GM12878 (cell line): ENCODE measurements at places on chromosomes 4 and X.

DNA sequence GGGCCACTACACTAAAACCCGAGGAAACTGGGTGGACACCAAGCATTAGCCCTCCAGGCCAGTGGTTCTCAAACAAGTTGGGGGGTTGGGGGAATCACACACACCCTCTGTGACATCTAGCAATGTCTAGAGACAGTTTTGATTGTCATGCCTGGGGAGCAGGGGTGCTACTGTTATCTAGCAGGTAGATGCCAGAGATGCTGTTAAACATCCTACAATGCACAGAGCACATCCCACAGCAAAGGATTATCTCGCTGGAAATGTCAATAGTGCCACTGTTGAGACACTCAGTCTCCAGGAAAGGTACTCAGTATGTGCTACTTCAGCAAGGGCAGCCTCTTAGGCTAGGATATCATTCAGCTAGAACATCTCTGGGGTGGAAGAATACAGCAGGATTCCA, 1.3 kb downstream of the SMC1A start:
- H3K4me1 ChIP-seq: peaks cover 6% of the 10 kb centered on the region
- no peak for DNase-seq
- no peaks in the 10 kb centered on the region for H3K27me3 ChIP-seq
- peak overlapping the region; percentile 80 for H3K4me3 ChIP-seq
- peak overlapping the region; percentile 98 for H3K27ac ChIP-seq
- H3K36me3 ChIP-seq: no peaks in the 10 kb centered on the region

DNA sequence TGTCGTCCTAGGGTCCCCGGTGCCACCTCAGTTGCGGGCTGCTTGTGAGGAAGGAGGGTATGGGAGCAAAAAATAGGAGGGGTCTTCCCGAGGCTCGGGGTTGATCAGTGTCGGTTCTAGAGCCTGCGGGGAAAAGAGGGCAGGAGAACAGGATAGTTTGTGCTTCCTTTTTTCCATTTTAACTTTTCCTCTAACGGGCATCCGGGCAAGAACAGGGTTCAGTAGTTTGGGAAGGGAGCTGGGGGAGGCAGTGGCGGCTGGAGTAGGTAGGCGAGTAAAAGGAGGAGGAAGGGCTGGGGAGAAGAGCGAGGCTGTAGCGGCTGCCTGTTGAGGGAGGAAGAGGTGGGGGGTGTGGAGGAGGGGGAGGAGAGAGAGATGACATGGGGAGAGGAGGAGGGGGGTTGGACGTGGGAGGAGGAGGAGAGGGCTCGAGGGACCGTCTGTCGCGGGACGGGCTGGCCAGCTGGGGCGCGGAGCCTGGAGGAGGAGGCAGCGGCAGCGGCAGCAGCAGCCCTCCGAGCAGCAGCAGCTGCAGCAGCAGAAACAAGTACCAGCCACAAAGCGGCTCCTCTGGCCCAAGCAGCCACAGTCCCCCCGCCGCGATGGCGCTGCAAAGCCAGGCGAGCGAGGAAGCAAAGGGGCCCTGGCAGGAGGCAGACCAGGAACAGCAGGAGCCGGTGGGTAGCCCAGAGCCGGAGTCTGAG, at the start of gene SLC16A2:
Gene SLC16A2 (plus strand): TSS at position 458 of the 704 bp plus-strand sequence. CDS start 145 bp downstream, at position 603.
- H3K36me3 ChIP-seq: no peaks in the 10 kb centered on the region
- H3K4me3 ChIP-seq: no peak within 1 kb of the TSS
- DNase-seq: no peak
- H3K27ac ChIP-seq: no peak within 1 kb of the TSS
- H3K4me1 ChIP-seq: no peaks in the 10 kb centered on the region
- H3K27me3 ChIP-seq: peaks cover 2% of the 10 kb centered on the region

DNA sequence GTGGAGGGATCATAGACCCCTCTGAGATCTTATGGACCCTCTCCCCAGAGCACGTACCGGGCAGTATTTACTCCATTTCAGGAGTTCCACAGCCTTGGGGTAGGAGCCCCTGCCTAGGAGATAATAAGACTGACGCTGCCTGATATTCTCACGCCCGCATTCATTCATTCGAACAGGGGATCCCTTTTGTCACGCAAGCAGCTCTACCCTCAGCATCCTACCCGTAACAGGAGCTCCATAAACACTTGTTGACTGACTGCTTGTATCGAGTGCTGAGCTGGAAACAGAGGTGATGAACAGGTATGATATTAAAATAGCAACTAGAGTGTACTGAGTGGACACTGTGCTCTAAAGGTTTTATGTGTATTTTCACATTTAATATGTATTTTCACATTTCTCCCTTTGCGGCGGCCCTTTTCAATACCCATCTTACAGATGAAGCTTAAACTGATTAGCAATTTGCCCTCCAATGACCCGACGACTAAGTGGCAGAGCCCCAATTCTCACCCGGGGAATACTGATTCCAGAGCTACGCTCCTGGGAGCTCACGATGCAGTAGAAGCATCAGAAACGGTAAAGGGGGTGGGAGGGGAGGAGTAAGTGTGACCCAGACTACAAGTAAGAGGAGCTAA, 888 bp downstream of the RAB28 start:
- DNase-seq: no peak
- peak overlapping the region; percentile 77 for H3K4me3 ChIP-seq
- no peaks in the 10 kb centered on the region for H3K4me1 ChIP-seq
- H3K36me3 ChIP-seq: no peaks in the 10 kb centered on the region

DNA sequence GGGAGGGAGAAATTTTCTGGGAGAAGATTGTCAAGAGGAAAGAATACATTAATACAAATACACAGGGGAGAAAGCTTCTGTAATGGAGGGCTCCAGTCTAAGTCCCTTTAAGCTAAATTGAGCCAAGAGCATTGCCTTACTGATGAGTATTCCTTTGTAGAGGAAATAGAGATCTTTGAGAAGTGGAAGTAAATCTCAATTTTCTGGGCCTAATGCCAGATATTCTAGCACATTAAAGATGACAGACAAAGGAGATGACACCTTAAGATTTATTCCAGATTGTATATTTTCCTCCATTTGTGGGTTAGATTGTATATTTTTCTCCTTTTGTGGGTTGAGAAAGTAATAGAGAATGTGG, 28.5 kb upstream of the SMAD1 start:
- H3K36me3 ChIP-seq: no peaks in the 10 kb centered on the region
- H3K4me1 ChIP-seq: no peaks in the 10 kb centered on the region
- H3K27ac ChIP-seq: no peak overlapping the region
- H3K27me3 ChIP-seq: no peaks in the 10 kb centered on the region

GRCh38 chrX:31260351-31260750, 188.5 kb upstream of the FTHL17 start:
- no peaks in the 10 kb centered on the region for H3K27me3 ChIP-seq
- no peaks in the 10 kb centered on the region for H3K36me3 ChIP-seq
- H3K4me1 ChIP-seq: no peaks in the 10 kb centered on the region

DNA sequence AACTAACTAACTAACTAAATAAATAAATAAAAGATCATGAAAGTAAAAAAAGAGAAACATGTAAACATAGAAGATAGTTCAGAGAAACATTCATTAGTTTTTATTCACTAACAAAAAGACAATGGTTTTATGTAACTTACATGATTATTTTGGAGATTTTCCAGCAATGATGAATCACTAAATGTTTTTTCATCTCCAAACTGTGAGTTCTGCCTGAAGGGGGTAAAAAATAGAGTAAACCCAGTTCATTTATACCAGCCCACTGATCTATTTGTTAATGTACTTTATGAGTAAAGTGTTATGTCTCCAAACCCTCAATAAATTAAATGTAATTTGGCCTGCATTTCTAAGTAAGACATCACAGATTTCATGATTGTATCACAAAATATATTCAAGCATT, 101.1 kb downstream of the ATP8A1 start:
- H3K4me3 ChIP-seq: no peak overlapping the region
- no peaks in the 10 kb centered on the region for H3K27me3 ChIP-seq
- no peak overlapping the region for H3K27ac ChIP-seq
- H3K36me3 ChIP-seq: peaks cover 10% of the 10 kb centered on the region; the same call in 1 of the 2 replicates

- DNase-seq: no peak
- H3K27ac ChIP-seq: no peak overlapping the region
- no peaks in the 10 kb centered on the region; the same call in none of the 2 replicates for H3K27me3 ChIP-seq
- H3K4me1 ChIP-seq: peaks cover 6% of the 10 kb centered on the region; the same call in 1 of the 2 replicates
- no peak overlapping the region for H3K4me3 ChIP-seq
Observed at GRCh38 chr4:1775731-1776500, 17.2 kb upstream of the FGFR3 start.

- no peaks in the 10 kb centered on the region for H3K4me1 ChIP-seq
- H3K27ac ChIP-seq: no peak overlapping the region
- no peaks in the 10 kb centered on the region for H3K36me3 ChIP-seq
- DNase-seq: no peak
- no peaks in the 10 kb centered on the region for H3K27me3 ChIP-seq
- no peak overlapping the region for H3K4me3 ChIP-seq
Observed at GRCh38 chr4:20395160-20395773, 143.6 kb downstream of the SLIT2 start.

- no peaks in the 10 kb centered on the region for H3K4me1 ChIP-seq
- no peak for DNase-seq
- no peak overlapping the region for H3K27ac ChIP-seq
- H3K4me3 ChIP-seq: no peak overlapping the region
- no peaks in the 10 kb centered on the region for H3K36me3 ChIP-seq
Observed at GRCh38 chr4:108204518-108204917, 35.8 kb upstream of the LEF1 start.

GRCh38 chrX:119871245-119871598, 311 bp downstream of the RNF113A start:
- DNase-seq: no peak
- H3K4me1 ChIP-seq: no peaks in the 10 kb centered on the region
- H3K27ac ChIP-seq: peak overlapping the region; percentile 67
- no peaks in the 10 kb centered on the region for H3K27me3 ChIP-seq

DNA sequence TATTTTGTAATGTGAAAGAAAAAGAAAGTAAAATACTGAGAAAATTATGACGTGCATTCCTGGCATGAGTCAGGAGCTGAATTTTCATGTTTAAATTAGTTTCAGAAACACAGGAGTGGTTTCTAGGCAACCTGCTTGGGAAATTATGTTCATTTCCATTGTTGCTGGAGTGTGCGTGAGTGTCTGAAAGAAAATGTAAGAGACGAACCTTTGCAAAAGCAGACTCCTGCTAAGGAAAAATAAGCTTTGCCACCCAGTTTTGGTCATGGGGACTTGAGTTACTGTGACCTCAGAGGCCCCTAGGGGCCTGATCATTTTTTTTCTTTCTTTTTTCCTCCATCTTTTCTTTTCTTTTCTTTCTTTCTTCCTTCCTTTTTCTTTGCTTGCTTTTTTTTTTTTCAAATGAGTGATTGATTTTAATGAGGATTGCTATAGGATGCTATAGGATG, 18.8 kb upstream of the CHRNA9 start:
- H3K36me3 ChIP-seq: no peaks in the 10 kb centered on the region
- H3K27me3 ChIP-seq: no peaks in the 10 kb centered on the region
- DNase-seq: peak; percentile 74
- peak overlapping the region; percentile 75 for H3K27ac ChIP-seq

DNA sequence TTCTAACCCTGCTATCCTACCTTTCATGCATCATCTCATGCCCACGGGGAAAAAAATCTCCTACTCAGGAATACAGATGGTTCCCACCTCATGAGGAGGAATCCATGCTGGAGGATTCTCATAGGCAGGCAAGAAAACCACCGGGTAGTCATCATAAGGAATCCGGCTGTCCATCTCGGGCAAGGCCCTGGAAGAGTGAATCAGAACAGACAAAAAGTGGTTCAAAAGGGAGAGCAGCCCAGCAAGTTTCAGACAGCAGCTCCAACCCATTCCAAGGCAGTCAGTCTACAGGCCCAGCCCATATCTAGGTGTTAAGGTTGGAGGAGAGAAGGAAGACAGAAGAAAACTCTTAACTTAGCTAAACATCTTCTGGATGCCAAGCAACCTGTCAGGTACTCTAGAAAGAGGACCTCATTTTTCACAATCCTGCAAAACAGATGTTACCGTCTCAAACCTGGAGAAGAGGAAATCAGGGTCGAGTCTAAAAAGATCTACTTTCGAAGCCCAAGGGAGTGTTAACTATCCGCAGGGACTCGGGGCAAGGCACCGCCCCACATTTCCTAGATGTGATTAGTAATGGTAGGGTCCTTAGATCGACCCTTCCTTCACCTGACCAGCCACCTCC, 447 bp downstream of the PDZD11 start:
- no peak for DNase-seq
- H3K27ac ChIP-seq: peak overlapping the region; percentile 64
- peak overlapping the region; percentile 69 for H3K4me3 ChIP-seq
- no peaks in the 10 kb centered on the region for H3K4me1 ChIP-seq
- H3K36me3 ChIP-seq: no peaks in the 10 kb centered on the region

- no peak for DNase-seq
- no peaks in the 10 kb centered on the region for H3K36me3 ChIP-seq
- no peaks in the 10 kb centered on the region for H3K4me1 ChIP-seq
- H3K27ac ChIP-seq: no peak overlapping the region
- peaks cover 2% of the 10 kb centered on the region; the same call in 1 of the 2 replicates for H3K27me3 ChIP-seq
Observed at GRCh38 chrX:107454302-107454701, 4.8 kb downstream of the FRMPD3 start.

DNA sequence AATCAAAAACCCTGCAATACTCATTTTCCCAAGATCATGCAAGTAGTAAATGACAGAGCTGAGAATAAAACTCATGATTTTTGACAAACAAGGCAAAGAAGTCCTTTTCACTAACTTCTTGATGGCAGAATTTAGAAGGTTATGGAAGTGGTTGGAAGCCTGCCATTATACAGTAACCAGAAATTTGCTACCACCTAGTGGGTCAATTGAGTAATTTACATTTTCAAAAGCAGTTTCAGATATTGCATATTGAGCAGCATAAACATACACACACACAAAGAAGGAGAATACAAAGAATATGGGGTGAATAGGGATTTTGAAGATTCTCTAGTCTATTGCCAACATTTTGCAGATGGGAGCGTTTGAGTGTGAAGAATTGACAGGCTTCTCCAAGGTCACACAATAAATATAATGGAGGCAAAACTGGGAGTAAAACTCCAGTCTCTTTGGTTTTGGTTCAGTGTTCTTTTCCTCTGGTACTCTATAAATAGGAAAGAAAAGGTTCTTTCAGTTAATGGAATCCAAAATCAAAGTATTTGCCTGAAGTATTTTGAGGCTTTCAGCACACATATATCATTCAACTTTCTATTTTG, 70.2 kb downstream of the GC start:
- H3K4me1 ChIP-seq: no peaks in the 10 kb centered on the region
- no peak overlapping the region for H3K4me3 ChIP-seq
- no peaks in the 10 kb centered on the region for H3K27me3 ChIP-seq

DNA sequence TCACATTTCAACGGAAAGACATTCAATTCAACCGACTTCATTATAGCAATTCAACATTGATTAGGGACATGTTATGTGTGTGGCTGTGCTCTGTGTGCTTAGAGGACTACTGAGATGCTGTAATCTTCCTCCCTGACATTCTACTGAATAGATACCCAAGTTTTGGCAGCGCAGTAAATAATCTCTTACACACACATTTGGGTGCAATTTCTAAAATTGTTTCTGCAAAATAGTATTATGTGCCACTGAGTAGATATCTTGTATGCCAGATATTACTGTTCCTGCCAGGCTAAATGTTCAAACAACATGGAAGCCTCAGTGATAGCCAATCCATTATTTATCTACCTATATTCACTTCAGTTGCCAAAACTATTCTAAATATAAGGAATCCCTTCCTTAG, 41.3 kb downstream of the RTL9 start:
- H3K4me1 ChIP-seq: no peaks in the 10 kb centered on the region
- H3K36me3 ChIP-seq: no peaks in the 10 kb centered on the region
- H3K27ac ChIP-seq: no peak overlapping the region
- H3K4me3 ChIP-seq: no peak overlapping the region
